ENCODE measurements at places on chromosomes 11 and 22.

DNA sequence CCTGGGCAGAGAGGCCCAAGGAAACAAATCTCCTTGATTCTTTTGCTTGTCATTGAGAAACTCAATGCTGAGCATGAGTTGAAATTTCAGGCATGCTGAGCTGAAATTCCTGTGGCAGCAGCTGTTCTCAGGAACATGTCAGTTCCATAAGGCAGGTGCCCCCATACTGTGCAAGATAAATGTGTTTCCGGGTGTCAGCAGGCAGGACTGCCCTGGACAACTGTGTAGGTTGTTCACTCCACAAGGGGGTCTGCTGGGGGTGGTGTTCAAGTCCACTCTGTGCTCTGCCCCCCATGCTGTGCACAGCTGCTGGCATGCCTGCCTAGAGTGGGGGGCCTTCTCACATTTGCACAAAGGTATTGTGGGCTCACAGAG lies 133.7 kb downstream of the CTTN start:
- no peak for DNase-seq

- no peak for DNase-seq
Measured at GRCh38 chr11:95193541-95193940, 37.5 kb downstream of the SESN3 start.

- DNase-seq: no peak
Measured at GRCh38 chr22:24962835-24963234, 10.3 kb downstream of the KIAA1671 start.

DNA sequence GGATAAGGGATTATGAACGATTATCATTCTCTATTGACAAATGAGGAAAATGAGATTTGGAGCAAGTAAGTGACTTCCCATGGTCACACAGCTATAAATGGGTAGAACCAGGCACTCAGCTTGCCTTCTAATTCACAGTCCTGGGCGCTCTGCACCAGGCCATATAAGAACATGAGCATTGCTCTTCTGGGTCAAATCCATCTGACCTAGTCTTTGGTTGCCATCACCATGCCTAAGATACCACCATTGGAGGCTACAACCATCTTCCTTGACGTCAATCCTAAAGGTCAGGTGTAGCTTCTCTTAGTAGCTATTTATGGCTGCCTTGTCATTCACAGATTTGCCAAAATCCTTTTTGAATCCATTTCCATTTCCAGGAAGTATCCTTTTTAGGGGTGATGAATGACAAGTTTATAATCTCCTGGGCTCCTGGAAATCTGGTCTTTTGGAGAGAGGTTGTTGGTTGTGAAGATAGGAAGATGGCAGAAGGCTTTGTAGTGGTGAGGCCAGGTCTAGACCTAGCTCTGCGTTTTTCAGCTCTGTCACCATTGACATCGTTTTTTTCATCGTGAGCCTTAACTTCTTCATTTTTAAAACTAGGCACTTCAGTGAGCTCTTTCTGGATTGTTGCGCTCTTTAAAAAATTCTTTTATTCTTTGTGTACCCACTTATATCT lies 11.1 kb downstream of the ZBTB16 start:
- no peak for DNase-seq

DNA sequence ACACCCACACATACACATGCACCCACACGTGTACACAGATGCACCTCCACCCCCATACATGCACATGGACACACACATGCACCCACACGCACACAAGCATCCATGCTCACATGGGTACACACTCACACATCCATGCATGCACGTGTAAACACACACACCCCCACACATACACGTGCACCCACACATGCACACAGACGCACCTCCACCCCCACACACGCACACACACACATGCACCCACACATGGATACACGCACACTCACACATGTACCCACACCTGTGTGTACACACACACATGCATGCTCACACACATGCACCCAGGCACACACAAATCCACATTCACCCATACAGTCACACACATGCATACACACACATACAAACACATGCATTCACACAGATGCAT lies 24.5 kb downstream of the CDPF1 start:
- no peak for DNase-seq

GRCh38 chr11:94171693-94172440 lies 43.2 kb downstream of the PANX1 start:
- DNase-seq: peak; percentile 42

DNA sequence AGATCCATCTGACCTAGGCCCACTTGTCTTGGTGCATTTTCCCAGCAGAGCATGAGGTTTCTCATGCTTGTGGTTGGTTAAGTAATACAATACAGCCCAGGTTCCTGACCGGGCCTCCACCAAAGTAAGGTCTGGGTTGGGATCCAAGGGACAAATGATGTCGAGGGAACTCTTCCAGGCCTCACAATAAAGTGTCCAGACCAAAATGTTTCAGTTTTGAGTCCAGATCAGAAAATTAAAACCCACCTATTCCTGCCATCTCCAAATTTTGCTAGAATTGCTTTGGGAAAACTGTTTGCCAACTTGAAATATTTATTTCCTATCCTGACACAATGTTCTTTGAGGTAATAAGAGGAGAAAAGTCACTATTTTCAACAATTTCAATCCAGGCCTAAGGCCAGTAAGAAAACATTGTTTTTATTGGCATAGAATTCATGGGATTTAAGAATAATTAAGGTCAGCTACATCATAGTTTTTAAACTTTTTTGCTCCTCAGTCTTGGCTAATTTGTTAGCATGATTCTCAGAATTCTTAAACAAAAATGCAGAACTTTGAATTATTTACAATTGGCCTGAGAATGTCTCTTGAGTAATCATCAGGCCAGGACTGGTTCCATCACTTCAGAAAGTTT lies 51.4 kb downstream of the ME3 start:
- DNase-seq: no peak

DNA sequence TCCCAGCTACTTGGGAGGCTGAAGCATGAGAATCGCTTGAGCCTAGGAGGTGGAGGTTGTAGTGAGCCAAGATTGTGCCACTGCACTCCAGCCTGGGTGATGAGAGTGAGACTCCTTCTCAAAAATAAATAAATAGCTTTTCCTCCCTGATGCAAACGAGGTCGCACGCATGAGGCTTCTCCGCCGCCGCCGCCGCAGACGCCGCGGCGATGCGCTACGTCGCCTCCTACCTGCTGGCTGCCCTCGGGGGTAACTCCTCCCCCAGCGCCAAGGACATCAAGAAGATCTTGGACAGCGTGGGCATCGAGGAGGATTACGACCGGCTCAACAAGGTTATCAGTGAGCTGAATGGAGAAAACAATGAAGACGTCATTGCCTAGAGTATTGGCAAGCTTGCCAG lies 20.0 kb upstream of the RAB39A start:
- no peak for DNase-seq

DNA sequence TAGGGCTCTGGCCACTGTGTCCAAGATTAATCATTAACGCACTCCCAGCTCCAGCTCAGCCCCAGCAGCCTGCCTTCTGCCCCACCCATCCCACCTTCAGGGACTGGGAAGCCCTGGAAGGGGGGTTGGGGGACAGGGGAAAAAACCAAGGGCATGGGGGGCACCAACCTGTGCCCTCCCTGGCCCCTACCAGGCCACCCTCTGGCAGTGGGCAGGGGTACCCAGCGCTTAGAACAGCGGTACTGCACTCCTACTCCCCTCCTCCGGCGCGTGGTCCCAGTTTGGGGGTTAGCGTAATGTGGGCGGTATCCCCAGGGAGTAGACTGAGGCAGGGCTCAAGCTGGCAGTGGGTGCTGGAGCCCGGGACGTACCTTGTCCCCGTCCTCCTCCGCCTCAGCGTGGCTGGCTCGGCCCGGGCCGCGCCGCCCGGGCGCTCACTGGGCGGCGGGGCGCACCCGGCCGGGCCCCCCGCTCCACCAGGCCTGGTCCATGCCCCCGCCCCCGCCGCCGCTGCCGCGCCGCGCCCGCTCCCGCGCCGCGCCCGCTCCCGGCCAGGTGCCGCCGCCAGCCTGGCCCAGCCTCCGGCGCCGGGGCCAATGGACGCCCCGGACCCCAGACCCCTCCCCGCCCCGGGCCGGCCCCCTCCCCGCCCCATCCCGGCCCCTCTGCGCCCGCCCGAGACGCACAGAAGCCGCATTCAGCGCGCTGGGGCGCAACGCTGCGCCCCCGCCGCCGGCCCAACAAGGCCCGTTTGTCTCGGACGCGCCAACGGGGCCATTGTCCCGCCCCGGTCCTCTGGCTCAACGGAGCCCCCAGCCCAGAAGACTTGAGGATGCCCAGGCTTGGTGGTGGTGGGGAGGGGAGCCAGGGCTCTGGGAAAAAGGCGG lies at the start of gene GAL3ST1:
GAL3ST1 (minus strand) TSS at position 571 of the 887 bp plus-strand sequence. CDS start 17,273 bp downstream, outside the sequence.
- no peak for DNase-seq

DNA sequence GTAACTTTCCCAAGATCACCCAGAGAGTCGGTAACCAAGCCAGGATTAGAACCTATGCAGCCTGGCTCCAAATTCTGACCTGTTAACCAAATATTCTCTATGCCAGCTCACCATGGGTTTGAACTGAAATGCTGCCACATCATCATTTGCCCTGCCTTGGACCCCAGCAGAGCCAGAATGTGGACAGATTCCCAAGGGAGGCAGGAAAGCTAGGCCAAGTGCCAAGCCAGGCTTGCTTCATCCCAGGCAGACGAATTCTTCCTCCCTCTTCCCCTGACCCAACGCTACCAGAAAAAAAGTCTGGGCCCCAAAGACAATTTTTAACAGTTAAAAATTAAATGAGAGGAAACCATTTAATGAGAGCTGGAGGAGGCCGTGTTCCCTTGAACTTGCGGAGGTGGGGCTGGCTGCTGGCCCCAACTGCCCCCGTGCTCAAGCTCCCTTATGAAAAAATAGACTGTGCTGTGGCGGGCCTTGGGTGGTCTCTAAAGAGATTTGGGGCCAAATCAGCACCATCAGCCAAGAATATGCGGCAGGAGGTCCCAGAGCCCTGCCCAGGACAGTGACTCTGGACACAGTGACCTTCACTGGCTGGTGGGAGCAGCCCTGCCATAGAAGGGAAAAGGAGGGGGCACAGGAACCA lies 184.1 kb upstream of the SYT13 start:
- no peak for DNase-seq

- DNase-seq: no peak
Measured at GRCh38 chr11:130940706-130941105, 24.4 kb upstream of the SNX19 start.

- DNase-seq: no peak
Measured at GRCh38 chr11:33778675-33779074, 4.4 kb upstream of the FBXO3 start.

DNA sequence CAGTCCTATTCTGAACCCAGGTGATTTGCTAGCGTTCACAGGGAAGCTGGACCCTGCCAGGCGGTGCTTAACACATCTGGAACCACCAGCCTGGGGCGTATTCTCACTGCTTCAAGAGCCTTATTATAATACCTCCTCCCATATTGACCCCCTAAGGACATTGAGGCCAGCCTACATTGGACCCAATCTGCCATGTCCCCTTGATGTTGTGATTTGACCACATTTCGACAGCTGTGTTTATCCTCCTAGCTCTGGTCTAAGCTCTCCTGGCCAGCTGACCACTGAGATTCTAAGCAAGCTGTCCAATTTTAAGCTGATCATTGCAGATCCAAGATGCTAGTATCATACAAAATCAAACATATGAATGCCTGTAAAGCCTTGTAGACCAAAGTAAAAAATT lies 148.1 kb upstream of the BLID start:
- DNase-seq: no peak

DNA sequence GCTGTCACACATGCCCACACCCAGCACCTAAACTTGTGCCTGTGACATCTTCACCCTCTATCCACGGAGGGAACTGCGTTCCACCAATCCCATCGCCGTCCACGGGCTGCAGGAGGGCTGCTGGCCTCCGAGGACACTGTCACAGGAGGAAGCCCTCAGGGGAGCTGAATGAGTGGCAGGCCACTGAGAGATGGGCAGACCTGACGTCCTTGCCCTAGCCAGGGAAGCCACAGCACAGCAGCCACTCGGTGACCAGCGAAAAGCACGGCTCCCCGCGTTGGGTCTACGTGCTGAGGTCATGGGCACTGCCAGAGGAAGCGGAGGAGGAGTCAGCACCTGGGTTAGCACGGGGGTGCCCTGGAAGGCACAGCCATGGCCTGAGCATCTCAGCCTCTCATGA lies 50.5 kb downstream of the IGSF9B start:
- no peak for DNase-seq

DNA sequence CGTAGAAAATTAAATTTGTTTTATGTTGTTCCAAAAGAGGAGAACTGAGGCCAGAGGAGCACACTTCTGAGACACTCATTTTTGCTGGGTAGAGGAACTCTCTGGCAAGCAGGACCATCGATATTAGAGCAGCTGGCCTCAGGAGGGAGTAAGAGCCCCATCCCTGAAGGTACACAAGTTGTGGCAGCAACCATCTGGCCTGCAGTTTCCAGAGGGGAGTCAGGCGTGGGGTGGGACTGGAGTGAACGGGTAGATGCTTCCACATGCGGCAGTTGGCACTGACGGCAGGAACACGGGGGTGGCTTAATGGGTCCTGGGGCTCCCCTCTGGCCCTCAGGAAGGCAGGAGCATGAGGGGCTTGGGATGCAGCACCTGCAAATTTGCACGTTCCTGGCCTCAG lies 13.2 kb upstream of the SSTR3 start:
- no peak for DNase-seq

All from activated CD4-positive, alpha-beta memory T cell treated with anti-CD3 and anti-CD28 coated beads, Interleukin-2, amount 10 ng/mL, durations not matched to agents 7 days and 5 days (primary cell).